ENCODE measurements at places on chromosomes 11 and 22.

DNA sequence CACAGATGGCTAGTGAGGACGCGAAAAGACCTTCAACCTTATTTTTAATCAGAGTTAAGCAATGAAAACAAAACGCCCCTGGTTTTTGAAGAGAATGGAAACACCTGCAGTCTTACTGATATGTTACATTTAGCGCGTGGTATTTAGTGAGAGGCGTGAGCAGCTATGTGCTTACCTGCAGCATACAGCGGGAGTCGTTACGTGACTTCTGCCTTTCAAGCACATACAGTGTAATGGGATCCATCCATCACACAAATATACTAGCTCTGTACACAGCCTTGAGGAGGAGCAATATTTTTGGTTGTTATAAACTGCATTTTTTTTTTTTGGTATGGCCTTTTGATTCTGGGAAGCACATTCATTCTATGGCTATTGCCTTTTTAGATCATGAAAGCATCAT, 5.5 kb downstream of the KRTAP5-2 start:
- no peak for DNase-seq

DNA sequence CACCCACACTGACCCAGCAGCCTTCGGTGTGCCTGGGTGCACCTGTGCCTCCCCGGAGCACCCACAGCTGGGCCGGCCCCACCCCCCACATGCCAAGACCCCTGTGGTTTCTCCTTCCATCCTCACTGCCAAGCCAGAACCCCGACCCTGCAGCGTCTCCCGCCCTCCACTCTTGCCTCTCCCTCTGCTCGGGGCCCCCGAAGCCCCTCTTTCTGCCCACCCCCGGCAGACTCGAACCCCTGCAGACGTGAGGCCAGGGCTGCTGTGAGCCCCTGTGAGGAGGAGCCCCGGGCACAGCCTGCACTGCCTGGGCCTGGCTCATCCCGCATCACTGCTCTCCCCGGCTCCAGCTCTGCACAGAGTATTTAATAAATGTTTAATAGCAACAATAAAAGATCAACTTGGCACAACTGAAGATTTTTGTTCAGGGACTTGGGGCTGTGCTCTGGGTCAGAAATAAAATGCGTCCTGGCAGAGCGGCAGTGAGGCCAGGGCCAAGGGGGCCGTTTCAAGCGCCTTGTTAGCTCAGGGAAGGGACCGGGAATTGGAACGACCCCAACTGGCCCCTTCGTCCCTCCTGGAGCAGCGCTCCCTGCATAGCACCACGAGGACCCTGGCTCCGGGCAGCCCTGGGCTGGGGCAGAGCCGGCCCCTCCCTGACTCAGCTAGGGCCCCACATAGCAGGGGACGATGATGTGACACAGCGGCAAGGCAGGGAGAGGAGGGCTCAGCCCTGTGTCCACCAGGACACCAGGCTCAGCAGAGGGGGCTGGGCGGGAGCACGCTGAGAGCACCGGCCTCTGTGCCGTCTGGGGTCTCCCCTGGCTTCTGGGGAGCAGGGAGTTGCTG, 520.8 kb downstream of the BRD1 start:
- DNase-seq: no peak

DNA sequence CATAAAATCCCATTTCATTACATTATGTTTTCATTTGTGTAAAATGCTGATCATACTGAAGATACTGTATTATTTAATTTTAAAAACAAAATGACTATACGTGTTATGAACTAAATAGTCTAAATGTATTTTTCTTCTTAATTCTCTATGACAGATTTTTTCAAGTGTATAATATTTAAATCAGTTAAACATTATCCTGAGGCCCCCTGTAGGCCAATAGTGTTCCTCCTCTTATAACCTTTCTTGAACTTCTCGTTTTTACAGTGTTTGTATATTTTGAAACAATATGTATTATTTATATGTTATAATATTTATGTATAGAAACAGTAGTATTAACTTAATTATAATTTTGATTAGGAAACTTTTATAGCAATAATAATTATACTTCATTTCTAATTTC, 151.1 kb upstream of the CHORDC1 start:
- no peak for DNase-seq

DNA sequence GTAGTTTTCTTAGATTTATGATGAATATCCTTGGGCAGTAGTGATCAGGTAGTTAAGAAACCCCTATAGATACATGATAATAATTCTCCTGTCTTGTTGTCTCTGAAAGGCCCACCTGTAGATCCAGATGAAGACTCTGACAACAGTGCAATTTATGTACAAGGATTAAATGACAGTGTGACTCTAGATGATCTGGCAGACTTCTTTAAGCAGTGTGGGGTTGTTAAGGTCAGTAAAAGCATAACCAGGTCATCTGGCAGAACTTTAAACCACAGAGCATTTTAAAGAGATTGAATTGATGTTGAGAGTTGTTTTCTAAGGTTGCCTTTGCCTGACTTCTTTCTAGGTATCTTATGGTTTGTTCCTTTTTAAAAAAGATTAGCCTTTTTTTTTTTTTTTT, 14.1 kb upstream of the GAS2L1 start:
- DNase-seq: no peak

- no peak for DNase-seq
Measured at GRCh38 chr11:100712583-100712982, 25.5 kb downstream of the ARHGAP42 start.

- peak; percentile 22 for DNase-seq
Measured at GRCh38 chr11:118996926-118997626, 862 bp upstream of the CENATAC start.

GRCh38 chr22:29216873-29217666, 11.4 kb downstream of the EMID1 start:
- peak; percentile 64 for DNase-seq

Measured in Ammon's horn (tissue), 1 donor.